ENCODE measurements at places on chromosomes 1 and 21. TPM values are rescaled to one million over a fixed set of nuclear protein-coding genes. Genes with fewer than 3 reads are reported as not detected.

DNA sequence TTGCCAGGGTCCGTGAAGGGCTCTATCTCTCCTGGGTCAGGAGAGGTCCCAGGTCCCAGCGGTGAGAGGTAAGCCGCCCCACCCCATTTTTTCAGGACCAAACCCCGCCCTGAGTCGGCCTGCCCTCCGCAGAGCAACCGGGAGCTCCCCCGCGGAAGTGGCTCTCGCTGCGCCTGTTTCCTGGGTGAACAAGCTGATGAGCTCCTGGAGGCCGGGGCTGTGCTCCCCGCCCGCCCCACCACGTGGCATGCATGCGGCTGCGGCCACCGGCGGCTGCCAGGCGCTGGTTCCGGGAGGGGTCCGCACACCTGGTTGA is 32.0 kb downstream of the ZBTB17 start:
- no peak for DNase-seq
- H3K27ac ChIP-seq: no peak overlapping the region
- peaks cover 9% of the 10 kb centered on the region for H3K4me1 ChIP-seq
- H3K36me3 ChIP-seq: peaks cover 22% of the 10 kb centered on the region

DNA sequence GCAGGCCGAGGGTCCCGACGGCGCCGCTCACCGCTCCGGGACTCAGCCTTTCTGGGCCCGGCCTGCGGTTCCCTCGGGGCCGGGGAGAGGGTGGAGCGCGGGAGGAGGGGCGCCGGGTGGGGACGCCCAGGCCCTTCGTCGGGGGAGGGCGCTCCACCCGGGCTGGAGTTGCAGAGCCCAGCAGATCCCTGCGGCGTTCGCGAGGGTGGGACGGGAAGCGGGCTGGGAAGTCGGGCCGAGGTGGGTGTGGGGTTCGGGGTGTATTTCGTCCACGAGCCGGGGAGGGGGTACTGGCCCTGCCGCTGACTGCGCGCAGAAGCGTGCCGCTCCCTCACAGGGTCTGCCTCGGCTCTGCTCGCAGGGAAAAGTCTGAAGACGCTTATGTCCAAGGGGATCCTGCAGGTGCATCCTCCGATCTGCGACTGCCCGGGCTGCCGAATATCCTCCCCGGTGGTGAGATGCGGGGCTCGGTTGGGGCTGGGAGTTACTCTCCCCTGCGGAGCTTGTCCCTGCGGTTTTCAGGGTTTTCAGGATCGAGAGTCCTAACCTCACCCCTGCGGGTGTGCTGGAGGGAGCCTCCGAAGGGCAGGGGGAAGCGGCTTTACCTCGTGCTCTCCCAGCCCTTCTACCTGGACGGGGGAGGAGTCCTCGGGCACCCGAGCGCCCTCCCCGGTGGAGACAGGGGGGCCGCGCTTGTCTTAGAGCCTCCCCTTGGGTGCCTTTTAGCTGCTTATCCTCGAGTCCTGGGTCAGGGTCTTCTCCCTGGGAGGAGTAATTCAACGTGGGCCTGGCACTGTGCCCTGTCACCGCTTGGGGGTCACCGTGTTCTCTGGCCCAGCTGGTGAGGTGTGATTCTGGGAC is 2.1 kb downstream of the SAMD11 start:
- H3K27ac ChIP-seq: no peak overlapping the region
- no peaks in the 10 kb centered on the region for H3K36me3 ChIP-seq
- peak overlapping the region; percentile 57 for H3K4me3 ChIP-seq
- peaks cover 91% of the 10 kb centered on the region for H3K27me3 ChIP-seq
- peaks cover 14% of the 10 kb centered on the region for H3K4me1 ChIP-seq

The CLEC20A gene
- not detected for total RNA-seq

The IL6R gene
- total RNA-seq: 3.2 TPM
